ENCODE measurements at places on chromosomes 7 and 10. TPM values are rescaled to one million over a fixed set of nuclear protein-coding genes. Genes with fewer than 3 reads are reported as not detected.

DNA sequence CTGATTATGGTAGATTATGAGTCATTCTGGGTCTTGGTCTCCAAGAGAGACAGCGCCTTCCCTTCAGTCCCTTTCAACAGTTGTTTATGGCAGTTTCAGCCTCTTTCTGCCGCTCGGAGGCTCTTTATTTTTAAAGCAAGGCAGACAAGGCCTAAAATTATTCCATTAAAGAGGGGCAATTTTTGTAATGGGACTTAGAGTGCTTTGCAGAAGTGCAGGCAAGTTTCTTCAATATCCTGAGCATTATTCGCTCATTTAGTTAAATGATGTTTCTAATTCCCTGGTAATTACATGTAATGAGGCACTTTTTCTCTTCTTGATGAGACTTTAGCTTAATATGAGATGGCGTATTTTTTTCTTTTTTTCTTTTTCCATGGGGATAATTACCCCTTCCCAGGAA is 33.6 kb downstream of the BUB3 start:
- no peak for DNase-seq

GRCh38 chr7:5624386-5625365 is 156.8 kb downstream of the RNF216 start:
- DNase-seq, result no peak

GRCh38 chr10:100996678-100997359 is 2.8 kb upstream of the LZTS2 start:
- no peak for DNase-seq

GRCh38 chr7:105647591-105647990 is 66.3 kb upstream of the EFCAB10 start:
- DNase-seq, result no peak

DNA sequence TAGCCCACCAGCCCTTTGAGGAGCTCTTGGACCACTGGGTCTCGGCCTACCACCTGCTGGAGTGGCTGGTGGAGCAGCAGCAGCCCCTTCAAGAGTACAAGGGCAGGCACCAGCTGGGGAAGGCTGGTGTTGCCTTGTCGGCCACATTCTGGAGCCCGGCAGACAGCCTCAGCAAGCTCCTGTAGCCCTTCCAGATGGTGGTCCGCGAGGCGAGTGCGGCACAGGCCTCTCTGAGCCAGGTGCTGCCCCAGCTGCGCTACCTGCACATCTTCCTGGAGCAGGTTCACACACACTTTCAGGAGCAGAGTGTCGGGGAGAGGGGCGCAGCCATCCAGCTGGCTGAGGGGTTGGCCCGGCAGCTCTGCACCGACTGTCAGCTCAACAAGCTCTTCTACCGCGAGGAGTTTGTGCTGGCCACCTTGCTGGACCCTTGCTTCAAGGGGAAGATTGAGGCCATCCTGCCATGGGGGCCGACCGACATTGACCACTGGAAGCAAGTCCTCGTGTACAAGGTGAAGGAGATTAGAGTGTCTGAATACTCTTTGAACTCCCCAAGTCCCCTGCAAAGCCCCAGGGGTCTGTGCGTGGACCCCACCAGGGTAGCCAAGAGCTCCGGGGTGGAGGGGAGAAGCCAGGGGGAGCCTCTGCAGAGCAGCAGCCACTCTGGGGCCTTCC is 7.0 kb upstream of the ACTR3C start:
- no peak for DNase-seq

DNA sequence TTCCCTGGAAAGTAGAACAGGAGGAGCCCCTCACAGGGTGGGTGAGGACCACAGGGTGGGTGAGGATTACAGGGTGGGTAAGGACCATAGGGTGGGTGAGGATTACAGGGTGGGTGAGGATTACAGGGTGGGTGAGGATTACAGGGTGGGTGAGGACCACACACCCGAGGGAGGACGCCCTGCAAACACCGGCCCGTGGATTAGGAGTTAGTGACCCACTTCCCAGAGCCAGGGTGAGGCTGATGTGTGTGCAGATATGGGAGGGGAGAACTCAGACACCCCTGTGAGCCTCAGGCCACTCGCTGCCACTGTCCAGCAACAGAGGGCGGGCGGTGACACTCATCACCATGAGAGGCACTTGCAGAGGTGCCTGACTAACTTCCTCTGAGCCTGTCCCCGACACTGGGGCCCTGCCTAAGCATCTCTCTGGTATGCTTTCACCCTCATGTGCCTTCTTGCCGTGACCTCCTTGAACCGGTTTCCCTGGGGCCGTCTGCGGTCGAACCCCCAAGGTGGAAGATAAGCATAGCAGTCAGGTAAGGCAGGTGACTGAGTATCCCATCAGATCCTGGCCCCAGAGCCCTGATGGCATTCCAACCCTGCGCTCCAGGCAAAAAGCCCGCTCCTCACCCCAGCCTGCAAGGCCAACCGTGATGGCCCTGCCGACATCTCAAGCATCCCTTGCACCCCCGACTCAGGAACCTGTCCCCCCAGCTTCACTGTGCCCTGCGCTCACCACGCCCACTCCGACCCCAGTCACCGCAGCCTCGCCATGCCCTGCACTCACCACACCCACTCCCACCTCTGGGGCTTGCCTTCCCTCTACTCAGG is 74.1 kb downstream of the FAM53B start:
- DNase-seq, result no peak

DNA sequence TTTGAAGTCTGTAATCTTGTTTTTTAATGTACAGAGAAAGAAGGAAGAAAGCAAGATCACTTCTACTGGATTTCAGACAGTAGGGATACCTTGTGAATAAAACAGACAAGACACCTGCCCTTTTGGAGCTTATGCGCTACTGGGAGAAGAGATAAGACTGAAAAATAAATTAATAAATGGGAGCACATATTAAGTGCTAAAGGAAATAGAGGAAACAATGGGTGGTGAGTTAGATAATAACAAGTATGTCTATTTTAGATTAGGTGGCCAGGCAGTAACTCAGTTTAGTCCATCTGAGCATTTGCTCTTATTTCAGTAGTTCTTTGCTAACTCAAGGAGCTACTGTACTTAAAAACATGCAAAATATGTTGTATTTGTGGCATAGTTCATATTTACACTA is 15.9 kb downstream of the MIOS start:
- DNase-seq, result no peak

DNA sequence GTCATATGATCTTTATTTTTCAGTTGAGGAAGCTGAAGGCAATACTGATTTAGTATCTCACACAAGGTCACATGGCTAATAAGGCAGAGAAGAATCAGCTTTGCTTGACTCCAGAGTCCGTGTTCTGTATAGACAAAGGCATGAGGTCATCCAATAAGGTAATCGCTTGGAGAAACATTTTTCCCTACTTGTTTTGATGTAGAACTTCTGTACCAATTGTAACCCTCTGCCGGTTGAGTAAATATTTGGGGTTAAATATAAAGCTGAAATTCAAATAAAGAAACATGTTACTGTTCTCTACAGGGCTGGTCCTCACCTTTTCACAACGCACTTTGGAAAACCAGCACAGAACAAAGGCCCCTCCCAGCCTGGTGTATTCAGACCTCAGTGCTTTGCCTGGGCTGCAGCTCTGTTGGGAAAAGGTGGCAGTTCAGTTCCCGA is 83.0 kb upstream of the INSYN2A start:
- no peak for DNase-seq

Gene CDH23
- 26.8 TPM for total RNA-seq

Gene CCL26
- 3.0 TPM for total RNA-seq

All from omental fat pad (tissue), 4 donors.